ENCODE measurements at places on chromosomes 5 and 9.
A peak's percentile ranks its signal among the peaks of the same experiment; 100 is the strongest.

DNA sequence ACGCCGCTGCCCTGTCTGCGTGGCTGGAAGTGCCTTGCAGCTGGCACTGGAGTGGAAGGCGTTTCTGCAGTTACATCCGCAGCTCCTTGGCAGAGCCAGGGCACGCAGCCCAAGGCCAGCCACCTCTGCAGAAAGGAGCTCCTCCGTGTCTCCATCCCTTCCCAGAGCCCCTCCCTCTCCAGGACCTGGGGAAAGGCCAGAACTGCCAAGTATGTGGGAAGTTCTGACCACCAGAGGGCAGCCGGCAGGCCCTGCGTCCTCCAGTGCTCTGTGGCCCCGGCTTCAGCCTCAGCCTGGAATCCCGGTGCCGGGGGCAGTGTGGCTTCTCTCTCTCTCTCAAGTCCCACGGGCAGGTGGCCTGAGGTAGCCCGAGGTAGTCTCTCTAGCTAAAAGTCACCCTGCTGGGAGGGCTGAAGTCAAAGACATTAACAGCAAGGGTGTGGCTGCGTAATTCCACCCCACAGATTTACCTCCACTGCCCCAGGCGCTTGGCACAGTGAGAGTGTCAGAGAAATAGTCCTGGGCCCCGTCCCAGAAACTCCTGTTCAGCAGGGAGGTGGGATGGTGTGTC lies 101.7 kb upstream of the FCN2 start:
- peak; percentile 86 for DNase-seq

DNA sequence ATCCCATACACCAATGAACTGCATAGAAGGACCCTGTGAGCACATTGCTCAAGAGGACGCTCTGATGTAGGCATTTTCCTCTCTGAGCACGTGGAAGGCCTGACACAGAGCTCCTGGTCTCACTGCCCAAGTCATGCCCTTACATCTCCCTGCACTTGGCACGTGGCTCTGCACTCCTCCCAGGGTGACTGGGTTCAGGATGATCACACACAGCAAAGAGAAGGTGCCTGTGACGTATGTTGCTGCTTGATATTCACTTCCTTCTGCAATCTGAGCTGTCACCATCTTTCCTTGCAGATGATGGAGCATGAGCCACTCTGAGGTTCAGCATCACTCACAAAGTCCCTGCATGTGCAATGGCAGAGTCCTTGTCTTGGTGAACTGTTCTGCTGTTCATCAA lies 125.2 kb downstream of the FSTL4 start:
- DNase-seq: no peak

GRCh38 chr5:78275998-78276543 lies 18.4 kb downstream of the AP3B1 start:
- no peak for DNase-seq

GRCh38 chr9:32899181-32899580 lies 102.2 kb downstream of the APTX start:
- no peak for DNase-seq

DNA sequence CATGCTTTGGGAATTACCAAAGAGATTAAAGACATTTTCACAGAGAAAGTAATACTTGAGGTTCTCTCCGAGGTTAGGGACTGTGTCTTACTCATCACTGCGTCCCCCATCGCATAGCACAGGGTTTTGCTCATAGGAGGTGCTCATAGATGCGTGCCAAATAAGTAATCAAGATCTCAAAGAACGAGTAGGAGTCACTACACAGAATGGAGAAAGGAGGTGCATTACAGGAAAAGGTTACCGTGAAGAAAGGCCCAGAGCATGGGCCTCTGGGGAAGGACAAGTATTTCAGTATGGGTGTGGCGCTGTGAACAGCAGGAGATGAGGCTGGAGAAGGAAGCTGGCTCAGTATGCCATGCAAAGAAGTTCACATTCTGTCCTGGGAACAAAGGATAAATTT lies 182.4 kb downstream of the ACTL7B start:
- no peak for DNase-seq

- no peak for DNase-seq
Measured at GRCh38 chr5:150068071-150068470, 18.3 kb downstream of the CSF1R start.

- DNase-seq: no peak
Measured at GRCh38 chr9:7671847-7672246, 127.7 kb downstream of the DMAC1 start.

GRCh38 chr5:97471951-97472350 lies 288.9 kb upstream of the RIOK2 start:
- no peak for DNase-seq

DNA sequence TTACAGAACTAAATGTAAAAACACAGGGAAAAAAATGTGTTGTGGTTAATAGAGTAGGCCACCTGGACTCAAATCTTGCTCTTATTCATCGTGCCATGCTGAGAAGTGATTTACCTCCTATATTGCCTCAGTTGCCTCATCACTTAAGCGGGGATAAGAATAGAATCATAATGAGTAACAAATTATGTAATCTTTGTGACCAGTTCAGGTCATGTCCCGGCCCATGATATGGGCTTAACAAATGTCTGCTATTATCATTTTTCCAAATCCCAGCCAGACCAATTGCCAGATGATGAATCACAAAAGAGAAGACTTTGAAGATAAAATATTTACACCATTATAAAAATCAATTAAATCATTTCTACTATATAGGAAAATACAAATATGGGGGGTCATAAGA lies 89.8 kb downstream of the CDH6 start:
- no peak for DNase-seq

DNA sequence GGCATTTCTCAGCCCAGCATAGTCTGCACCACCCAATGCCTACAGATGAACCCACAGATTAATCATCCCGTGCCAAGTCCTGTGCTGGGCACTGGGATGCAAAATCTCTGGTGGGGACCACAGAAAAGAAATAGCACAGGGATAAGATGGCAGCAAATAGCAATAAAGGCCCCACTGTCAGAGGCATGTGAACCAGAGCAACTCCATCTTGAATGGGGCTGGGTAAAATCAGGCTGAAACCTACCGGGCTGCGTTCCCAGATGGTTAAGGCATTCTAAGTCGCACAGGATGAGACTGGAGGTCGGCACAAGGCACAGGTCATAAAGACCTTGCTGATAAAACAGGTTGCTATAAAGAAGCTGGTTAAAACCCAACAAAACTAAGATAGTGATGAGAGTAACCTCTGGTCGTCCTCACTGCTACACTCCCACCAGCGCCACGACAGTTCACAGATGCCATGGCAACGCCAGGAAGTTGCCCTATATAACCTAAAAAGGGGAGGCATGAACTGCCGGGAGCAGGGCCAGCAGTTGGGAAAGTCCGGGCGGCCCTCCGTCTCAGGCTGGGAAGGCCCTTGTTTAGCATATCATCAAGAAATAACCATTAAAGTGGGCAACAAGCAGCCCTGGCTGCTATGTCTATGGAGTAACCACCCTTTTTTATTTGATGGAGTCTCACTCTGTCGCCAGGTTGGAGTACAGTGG lies 65.2 kb downstream of the C9orf50 start:
- DNase-seq: no peak

GRCh38 chr9:108468364-108468763 lies 387.4 kb downstream of the ACTL7B start:
- peak; percentile 44 for DNase-seq

- no peak for DNase-seq
Measured at GRCh38 chr9:33628865-33629410, 104.9 kb downstream of the ANKRD18B start.

GRCh38 chr5:97427235-97427634 lies 244.2 kb upstream of the RIOK2 start:
- DNase-seq: no peak

GRCh38 chr5:155091768-155092717 lies 78.5 kb downstream of the KIF4B start:
- no peak for DNase-seq

DNA sequence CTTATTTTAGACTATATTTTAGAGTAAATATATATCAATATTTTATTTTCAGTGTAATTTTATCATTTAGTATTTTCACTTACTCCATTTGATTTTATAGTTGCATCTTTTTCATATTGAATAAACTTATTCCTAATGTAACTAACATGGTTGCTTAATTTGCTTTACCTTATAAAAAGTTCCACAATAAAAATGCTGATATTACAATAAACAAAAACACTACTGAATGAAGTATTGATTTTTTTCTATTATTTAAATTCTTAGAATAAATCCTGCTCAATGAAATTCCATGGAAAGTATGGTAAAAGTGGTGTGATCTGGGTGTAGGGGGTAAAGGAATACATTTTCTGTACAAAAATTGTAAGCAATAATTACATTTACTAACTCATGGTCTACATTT lies 2074.9 kb upstream of the C9orf72 start:
- DNase-seq: no peak

DNA sequence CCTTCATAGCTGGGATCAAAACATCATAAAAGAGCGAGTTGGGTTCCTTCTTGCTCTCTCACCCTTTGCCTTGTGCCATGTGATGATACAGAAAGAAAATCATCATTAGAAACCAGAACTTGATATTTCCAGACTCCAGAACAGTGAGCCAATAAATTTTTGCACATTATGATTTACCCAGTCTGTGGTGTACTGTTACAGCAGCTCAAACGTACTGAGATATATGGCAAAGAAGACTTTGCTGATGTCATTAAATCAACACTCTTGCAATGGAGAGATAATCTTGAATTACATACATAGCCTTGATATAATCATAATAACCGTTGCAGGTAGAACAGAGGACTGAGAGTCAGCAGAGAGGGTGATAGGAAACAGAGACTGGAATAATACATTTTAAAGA lies 1271.6 kb downstream of the CDH12 start:
- DNase-seq: no peak

- DNase-seq: no peak
Measured at GRCh38 chr5:135190416-135191083, 156.5 kb upstream of the PITX1 start.

- DNase-seq: no peak
Measured at GRCh38 chr5:168430296-168430695, 56.0 kb upstream of the RARS1 start.
